CD4-positive, alpha-beta T cell treated with Interleukin-6 at 100 ng/mL for 8 hours (primary cell): ENCODE measurements at places on chromosomes 4 and X.

DNA sequence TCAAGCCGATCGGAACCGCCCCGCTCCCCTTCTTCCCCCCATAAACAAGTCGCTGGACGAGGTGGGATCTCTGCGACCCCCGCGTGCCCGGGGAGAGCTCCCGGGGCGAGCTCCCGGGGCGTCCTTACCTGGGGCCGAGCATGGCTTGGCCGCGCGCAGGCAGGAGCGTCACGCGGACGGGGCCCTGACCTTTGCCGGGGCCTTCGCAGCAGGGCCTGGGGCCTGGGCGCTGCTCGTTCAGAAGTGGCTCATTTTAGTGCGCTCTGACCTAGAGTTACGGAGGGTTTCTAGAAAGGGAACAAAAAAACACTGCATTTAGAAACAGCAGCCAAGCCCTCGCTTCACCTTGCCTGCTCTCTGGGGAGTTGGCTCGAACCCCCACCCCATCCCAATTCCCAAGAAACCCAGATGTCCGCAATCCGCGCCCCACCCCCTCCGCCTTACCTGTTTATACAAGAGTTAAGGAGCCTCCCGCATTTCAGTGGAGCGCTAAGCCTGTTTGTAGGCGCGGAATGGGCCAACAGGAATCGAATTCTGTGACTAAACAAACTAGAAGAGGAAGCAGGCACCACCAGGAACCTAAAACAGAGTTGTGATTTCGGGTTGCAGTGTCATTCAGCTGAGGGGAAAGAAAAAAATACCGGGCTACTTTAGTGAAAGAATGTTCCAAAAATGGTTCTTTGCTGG, 814 bp upstream of the RBM47 start:
- DNase-seq, result no peak

DNA sequence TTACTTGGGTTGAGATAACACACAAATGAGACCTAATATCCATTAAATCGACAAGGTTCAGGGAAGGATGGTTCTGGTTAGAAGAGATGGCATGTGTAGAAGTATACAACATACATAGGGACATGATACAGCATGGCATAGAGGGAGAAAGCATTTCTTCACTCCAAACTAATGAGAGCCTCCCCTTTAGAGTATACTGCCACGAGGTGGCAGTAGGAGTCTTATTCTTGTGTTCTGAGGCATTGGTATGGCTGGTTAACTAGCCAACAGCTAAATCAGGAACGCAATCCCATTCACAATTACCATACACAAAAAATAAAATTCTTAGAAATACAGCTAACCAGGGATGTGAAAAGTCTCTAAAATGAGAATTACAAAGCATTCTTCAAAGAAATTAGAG, 29.1 kb upstream of the TRO start:
- DNase-seq, result peak; percentile 38

- DNase-seq, result no peak
These were observed 9.5 kb downstream of the IDS start for GRCh38 chrX:149495573-149496071.

DNA sequence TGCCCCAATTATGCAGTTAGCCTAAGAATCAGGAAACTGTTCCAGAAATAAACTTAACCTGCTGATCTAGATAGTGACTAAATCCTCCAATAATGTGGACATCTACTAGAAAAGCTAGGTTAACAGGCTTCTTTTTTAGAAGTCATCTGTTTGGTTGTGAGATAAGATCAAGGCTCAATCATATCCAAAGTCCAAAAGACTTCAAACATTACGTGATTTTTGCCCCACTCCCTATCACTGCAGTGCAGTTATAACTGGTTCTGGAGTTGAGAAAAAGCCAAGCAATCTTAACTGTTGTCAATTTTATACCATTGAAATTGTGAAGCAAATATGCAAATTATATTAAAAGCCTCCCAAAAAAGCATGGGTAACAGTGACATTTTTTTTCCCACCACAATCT, 781.4 kb downstream of the KLHL13 start:
- no peak for DNase-seq

DNA sequence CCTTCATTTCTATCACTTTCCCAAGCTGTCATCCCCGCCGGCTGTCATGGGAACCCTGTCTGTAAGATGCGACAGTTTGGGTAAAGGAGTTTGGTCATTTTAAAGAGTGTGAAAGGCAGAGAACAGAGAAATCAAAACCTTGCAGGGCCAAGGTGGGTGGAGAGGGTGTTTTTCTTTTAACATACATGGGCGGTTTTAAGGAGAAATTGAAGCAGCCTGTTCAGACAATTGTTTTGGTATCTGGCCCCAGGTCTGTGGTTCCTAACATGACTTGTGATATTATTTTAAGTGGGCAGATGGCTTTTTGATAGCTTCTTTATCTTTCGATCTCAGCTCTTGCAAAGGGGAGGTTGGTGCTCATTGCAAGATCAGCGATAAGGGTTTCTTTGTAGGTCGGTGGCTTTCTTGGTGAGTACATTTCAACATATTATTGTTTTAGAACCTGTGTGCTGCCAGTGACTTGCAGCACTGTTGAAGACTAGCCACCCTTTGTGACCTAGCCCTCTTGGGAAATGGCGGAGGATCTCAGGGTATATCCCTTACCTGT, 3.7 kb downstream of the PPP1R3F start:
- DNase-seq, result peak; percentile 70

- no peak for DNase-seq
These were observed 330.7 kb upstream of the RASGEF1B start for GRCh38 chr4:81802285-81802846.

DNA sequence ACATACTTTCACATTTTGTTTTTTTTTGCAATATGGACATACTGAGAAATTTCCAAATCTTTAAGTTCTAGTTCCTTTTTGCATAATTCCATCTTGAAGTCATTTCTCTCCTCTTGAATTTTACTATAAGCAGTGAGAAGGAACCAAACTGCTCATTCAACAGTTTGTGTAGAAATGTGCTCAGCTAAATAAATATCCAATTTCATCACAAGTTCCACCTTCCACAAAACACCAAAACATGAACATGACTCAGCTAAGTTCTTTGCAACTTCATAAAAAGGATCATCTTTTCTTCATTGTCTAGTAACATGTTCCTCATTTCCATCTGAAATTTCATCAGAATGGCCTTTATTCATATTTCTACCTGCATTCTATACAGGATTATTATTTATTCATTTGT, 77.3 kb upstream of the FGF13 start:
- no peak for DNase-seq

DNA sequence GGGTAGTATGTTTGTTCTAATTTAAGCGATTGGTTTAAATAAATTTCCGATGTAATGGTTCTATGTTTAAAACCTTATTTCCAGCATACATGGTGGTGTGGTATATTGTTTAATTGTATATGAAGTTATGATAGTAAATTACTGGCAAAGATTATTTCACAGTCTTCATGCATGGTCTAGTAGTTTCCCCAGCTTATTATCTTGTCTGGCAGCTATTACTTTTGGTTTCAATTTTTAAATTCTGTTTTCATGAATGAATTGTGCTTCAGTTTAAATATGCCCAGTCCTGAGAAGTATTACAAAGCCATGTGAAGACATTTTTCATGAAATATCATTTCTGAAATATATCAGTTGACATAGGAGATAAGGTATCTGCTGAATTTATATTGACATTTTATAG, 6.3 kb downstream of the ALG13 start:
- no peak for DNase-seq

DNA sequence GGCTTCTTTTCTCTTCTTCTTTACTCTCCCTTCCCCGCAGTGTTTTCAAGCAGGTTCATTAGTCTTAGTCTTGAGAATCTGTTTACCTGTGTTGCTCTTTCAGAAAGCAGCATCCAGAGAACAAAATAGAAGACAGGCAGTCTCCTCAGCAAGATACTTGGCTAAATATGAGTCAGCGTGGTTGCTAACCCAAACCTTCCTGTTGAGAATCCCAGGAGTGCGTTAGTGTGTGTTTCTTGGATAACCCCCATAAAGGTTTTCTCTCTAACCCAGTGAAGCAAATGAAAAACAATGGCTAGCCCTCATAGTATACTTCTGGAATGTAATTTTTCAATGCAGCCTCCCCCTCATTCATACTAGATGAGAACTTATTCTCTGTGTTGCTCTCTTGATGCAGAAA, 41.1 kb downstream of the BMPR1B start:
- no peak for DNase-seq

- no peak for DNase-seq
These were observed 15.0 kb downstream of the TRPC5 start for GRCh38 chrX:112067601-112068000.

DNA sequence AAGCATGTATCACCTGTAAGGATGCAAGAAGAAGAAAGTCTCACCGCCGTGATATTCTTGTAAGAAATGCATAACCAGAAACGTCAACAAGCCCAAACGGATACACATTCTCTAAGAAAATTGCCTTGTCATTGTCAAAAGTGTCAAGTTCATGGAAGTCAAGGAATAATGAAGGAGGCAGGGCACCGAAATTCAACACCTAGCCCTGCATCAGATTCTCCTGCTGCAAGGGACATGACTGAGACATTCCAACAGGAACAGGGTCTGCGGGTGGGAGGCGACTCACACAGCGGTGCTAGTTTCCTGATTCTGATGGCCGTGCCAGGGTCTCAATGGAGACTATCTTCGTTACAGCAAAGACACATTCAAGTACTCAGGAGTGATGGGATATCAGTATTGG, 26.7 kb downstream of the IRF2 start:
- no peak for DNase-seq

DNA sequence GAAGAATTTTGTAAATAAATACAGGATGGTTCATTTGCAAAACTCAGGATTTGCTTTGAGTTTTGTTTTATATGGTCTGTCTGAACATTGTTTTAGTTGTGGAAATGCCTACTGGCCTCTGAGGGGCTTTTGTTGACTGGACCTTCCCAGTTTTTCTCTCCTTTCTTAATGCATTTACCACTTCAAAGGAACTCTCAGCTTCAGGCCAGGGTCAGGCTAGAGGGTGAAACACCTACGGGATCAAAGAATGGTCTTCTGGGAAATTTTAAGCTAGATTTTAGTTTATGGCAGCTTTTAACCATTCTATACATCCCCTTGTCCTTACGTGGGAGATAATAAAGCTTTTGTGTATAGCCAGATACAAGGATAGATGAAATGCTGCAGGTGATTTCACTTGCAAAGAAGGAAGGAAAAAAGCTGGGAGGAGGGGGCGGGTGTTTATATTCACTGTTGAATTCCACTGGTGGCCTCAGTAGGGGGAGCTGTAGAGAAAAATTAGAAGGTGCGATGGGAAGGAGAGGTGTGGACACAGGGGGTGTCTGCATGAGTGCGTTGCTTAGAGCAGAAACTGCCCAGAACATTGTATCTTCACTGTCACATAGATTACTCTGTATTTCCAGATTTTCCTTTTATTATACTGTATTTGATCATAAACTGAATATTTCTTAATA, 151.8 kb downstream of the TSPAN5 start:
- no peak for DNase-seq

DNA sequence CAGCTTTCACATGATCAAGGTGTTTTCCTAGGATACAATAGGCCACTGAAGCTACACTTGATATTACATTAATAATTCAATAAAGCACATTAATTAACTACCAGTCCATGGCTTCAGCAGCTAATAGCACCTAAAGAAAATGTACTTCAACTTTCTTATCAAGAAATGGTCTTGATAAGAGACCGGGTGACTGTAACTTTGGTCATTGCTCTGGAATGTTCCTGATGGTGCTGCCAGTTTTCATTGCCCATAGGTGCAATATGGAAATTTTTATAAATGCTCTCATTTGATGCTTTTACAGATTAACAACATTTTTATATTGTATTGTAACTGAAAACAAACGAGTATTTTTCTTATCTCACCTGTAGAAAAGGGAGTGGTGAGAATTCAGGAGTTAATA, 165.4 kb downstream of the SHROOM3 start:
- DNase-seq, result no peak

- DNase-seq, result no peak
These were observed 1.1 kb upstream of the RRH start for GRCh38 chr4:109826719-109827118.

DNA sequence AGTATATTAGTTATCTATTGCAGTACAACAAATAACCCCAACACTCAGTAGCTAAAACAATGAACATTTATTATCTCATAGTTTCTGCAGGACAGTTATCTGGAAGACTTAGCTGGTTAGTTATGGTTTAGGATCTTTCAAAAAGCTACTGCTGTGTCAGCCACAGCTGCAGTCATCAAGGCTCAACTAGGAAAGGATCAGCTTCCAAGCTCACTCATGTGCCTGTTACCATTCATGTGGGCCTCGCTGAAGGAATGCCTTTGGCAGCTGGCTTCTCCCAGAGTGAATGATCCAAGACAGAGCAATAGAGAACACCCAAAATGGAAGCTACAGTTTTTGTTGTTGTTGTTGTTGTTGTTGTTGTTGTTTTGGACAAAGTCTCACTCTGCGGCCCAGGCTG, 13.5 kb upstream of the PRSS48 start:
- DNase-seq, result no peak

- no peak for DNase-seq
These were observed 81.9 kb downstream of the AFF2 start for GRCh38 chrX:148582353-148582752.

DNA sequence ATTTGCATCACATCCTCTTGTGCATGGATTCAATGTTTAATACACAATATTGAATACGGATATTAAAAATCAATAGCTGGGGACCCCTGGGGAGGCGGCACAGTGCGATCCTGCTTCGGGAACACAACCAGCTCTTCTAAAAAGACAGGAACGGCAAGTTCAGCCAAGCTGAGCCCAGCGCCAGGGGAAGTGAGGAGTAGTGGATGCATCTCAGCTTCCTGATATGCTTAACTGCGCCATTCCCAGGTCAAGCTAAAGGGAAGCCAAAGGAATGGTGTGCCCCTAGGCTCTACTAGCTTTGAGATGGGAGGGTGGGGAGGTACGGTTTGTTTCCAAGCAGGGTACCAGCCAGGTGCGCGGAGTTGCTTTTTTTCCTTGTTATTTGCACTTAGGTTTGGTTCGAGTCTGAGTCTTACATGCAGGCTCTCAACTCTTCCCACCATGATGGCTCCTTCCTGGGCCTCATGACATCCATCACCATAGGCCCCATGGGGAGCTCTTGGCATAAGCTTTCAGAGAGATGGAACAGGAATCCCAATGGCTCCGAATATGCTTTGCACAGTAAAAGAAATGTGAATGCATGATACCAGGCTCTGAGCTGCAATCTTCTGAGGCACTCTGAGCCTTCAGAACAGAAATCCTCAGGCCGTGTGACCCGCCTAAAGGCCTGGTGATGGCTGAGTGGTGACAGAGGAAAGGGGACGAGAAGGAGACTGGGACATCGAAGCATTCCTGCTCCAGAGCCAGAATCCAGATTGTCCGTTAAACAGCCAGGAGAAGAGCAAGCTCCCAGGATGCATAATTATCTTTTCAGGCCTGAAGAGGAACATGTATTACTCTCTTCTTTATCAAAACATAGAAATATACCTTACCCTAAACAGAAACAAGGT, 51.8 kb upstream of the BCOR start:
- no peak for DNase-seq

GRCh38 chr4:173432430-173432829, 33.5 kb upstream of the SCRG1 start:
- no peak for DNase-seq

DNA sequence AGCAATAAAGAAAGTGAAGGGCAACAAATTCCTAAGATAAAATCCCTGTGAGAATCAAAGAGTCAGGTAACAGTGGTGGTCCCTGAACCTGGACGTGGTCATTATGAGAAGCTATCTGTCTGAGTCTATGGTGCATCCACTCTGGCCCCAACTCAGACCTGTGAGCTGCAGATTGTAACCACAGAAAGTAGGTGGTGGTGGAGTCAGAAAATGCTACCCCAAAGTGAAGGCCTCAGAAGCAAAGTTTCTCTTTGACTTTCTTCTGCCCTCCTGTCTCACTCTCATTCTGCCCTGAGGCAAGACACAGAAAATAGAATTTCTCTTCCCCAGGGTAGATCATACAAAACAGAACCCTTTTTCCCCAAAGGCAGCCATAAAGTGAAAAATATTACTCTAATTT, 84.1 kb upstream of the NEIL3 start:
- no peak for DNase-seq
